Stimulated activated CD8-positive, alpha-beta memory T cell treated with anti-CD3 and anti-CD28 coated beads, Interleukin-4, amount 100 ng/mL, for 24 hours (primary cell): ENCODE measurements at places on chromosomes 1 and 21.

- no peak for DNase-seq
These were observed 6.0 kb upstream of the TIE1 start for GRCh38 chr1:43294761-43295160.

DNA sequence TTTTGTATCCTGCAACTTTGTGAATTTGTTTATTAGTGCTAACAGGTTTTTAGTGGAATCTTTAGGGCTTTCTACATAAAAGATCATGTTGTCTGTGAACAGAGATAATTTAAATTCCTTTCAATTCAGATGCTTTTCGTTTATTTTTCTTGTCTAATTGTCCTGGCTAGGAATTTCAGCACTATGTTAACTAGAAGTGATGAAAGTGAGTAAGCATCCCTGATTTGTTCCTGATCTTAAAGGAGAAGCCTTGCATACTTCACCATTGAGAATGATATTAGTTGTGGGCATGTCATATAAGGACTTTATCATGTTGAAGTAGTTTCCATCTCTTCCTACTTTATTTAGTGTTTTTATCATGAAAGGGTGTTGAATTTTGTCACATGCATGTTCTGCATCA is 23.6 kb upstream of the TRIM67 start:
- no peak for DNase-seq

- no peak for DNase-seq
These were observed 4.6 kb downstream of the NTRK1 start for GRCh38 chr1:156865258-156865657.

GRCh38 chr21:43703035-43703880 is 15.7 kb upstream of the PDXK start:
- DNase-seq: no peak

- no peak for DNase-seq
These were observed 14.0 kb downstream of the JUN start for GRCh38 chr1:58769809-58770320.

GRCh38 chr1:58065520-58065919 is 481.0 kb downstream of the OMA1 start:
- DNase-seq: no peak

GRCh38 chr1:34845131-34845901 is 14.2 kb downstream of the SMIM12 start:
- DNase-seq: no peak

- no peak for DNase-seq
These were observed 688.9 kb upstream of the ADGRL2 start for GRCh38 chr1:81111818-81112217.

DNA sequence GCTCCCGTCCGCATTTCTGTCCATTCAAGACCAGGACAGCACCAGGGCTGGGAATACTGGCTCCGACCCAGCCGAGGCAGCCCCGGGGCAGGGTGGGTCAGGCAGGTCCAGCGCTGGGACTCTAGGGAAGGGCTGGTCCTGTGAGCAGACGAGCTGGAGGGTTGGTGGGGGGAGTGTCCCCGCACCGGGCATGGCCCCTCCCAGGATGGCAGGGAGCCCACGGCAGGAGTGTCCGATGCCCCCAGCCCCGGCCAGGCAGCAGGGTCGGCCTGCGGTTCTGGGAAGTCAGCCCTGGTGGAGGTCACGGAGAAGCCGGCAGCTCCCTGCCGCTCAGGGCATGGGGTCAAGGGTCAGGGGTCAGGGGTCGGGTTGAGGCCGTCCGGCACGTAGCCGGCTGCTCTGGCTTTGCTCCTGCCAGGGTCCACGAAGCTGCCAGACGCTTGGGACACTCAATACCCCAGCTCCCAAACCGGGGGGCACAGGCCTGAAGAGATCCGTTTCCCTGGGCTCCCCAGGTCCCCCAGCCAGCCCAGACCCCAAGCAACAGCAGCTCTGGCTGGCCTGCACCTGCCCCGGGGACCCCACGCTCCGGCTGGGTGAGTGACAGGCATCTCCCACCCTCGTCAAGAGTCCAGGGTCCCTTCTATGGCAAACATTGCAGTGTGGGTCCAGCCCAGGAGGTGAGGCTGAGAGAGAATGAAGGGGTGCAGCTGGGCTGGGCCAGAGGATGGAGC is 6.7 kb downstream of the C1QTNF12 start:
- no peak for DNase-seq

DNA sequence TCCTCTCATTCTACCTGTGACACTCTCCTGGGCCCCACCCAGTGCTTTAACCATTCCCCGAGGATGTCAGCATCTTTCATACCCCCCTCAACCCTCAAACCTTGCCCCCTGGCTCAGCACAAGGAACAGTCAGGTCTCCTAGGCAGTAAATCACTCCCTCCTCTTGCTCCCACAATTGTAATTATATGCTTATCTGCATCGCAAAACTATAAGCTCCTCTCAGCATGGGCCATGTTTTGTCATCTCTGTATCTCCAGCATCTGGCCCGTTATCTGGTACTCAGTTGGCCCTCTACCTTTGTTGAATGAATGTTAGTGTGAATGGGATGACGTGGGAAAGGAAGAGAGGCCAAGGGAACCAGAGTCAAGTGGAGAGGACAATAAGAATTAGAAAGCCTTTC is 2.8 kb upstream of the ELOVL1 start:
- no peak for DNase-seq

DNA sequence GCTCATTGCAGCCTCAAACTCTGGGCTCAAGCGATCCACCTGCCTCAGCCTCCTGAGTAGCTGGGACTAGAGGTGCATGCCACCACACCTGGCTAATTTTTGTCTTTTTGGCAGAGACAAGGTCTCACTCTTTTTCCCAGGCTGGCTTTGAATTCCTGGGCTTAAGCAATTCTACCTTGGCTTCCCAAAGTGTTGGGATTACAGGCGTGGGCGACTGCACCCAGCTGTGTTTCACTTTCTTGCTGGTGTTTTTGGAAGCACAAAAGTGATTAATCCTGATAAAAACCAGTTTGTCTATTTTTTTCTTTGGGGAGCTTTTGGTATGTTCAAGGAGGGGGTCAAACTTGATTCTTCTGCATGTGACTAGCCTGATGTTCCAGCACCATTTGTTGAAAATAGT is 19.3 kb downstream of the RNF11 start:
- DNase-seq: no peak

GRCh38 chr1:4563586-4563985 is 90.8 kb upstream of the AJAP1 start:
- no peak for DNase-seq

- DNase-seq: no peak
These were observed 326.1 kb downstream of the NCAM2 start for GRCh38 chr21:21324297-21324696.

DNA sequence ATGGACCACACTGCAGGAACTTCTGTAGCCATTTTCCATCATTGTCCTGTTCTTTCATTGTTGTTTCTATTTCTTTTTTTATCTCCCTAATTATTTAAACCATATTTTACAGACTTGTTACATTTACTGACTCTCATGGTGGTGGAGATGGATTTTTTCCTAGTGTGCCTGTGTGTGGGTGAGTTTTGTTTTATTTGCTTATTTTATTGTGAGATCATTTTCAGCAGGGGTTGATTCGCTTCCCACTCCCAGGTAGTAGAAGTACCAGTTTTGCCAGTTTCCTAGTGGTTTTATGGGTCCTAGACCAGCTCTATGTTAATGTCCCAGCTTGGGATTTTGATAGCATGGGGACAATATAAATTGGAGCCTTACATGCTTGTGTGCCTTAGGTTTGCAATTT is 80.0 kb upstream of the BACH1 start:
- DNase-seq: no peak

DNA sequence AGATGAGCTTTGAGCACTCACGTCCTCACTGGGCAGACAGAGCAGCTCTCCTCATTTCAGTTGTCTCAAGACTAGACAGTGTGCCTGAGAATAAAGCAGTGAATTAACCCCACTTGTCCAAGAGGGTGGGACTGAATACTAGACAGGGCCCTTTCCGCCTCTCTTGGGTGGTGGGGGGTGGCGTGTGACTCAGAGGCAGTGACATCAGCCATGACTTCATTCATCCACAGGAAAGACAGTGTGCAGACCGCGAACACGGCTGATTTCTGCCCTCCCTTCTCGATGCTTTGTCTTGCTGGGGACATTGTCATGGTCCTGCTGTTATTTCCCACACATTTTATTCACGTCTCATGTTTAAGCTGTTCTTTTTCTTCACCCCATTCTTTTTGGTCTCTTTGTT is 64.9 kb downstream of the FGGY start:
- no peak for DNase-seq

GRCh38 chr1:43313771-43314170 is 13.0 kb downstream of the TIE1 start:
- no peak for DNase-seq

- DNase-seq: no peak
These were observed 103.3 kb downstream of the AKT3 start for GRCh38 chr1:243746751-243747150.

DNA sequence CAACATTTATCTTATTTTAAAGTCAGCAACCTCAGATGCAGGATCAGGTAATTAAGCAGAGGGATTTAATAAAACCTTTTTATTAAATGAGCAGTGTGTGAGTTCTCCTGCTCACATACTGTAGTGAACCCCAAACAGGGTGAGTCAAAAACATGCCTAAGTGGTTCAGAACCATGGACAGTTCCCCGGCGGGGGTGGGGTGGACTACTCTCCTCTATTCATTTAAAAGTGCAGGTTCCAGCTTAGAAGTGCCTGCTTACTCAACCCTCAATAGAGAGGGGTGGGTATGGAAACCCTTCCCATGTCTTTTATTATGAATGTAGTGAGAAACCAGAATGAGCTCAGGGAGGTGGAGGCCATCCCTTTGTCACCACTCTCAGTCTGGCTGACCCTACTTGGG is 397.9 kb downstream of the HHAT start:
- DNase-seq: peak; percentile 7

GRCh38 chr1:59366346-59366745 is 69.5 kb downstream of the FGGY start:
- DNase-seq: no peak

DNA sequence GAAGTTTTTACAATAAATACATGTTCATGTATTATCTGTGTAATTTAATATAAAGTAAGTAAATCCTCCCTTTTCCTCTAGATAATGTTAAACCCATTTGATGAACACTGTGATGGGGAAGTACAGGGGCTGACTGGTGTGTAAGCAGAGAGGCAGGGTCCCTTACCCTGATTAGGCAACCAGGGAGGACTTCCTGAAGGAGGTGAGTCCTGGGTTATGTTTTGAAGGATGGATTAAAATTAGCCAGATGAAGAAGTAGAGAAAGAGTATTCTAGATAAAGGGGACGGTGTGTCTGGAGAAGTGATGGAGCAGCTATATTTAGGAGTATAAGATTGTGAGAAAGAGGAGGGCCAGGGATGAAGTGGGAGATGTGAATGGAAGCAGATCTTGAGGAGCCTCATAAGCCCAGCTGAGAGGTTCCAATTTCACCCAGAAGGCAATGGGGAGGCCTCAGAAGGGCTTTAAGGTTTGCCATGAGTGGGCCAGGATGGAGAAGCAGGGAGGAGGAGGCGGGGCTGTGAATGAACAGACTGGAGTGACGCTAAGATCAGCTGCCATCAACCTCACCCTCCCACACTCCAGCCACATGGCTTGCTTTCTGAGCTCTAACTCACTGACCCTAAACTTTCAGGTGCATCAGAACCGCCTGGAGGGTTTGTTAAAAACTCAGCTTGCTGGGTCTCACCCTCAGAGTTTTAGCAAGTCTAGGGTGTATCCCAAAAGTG is 30.9 kb upstream of the ID3 start:
- DNase-seq: peak; percentile 48
